ENCODE measurements at places on chromosomes 7 and 10.

DNA sequence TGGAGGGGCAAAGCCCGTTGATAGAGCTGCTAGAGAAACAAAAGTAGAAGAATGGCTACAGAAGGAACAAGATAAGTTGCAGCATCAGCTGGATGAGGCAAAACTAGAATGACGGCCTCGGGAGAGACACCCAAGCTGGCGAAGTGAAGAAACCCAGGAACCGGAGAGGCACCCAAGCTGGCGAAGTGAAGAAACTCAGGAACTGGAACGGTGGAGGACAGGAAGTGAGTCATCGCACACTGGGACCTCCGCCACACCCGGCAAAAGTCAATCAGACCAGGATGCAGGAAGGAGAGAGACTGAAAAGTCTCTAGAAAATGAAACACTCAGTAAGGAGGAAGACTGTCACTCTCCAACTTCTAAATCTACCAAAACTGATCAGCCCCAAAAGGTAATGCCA is 133.0 kb upstream of the NEBL start:
- DNase-seq: peak; percentile 91

- DNase-seq: no peak
Measured at GRCh38 chr10:102918817-102919245, 737 bp downstream of the CNNM2 start.

- DNase-seq: no peak
Measured at GRCh38 chr10:77195101-77195500, 442.5 kb downstream of the KCNMA1 start.

DNA sequence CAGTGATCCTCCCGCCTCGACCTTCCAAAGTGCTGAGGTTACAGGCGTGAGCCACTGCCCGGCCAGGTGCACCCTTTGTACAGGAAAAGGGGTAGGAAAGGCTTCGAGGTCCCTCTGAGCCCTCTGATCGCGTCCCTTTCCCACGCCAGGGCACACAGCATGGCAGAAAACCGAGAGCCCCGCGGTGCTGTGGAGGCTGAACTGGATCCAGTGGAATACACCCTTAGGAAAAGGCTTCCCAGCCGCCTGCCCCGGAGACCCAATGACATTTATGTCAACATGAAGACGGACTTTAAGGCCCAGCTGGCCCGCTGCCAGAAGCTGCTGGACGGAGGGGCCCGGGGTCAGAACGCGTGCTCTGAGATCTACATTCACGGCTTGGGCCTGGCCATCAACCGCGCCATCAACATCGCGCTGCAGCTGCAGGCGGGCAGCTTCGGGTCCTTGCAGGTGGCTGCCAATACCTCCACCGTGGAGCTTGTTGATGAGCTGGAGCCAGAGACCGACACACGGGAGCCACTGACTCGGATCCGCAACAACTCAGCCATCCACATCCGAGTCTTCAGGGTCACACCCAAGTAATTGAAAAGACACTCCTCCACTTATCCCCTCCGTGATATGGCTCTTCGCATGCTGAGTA is 871 bp downstream of the POP7 start:
- no peak for DNase-seq

- no peak for DNase-seq
Measured at GRCh38 chr10:97336942-97337831, 2.7 kb upstream of the FRAT2 start.

- DNase-seq: no peak
Measured at GRCh38 chr10:74821501-74821900, 4.9 kb upstream of the KAT6B start.

DNA sequence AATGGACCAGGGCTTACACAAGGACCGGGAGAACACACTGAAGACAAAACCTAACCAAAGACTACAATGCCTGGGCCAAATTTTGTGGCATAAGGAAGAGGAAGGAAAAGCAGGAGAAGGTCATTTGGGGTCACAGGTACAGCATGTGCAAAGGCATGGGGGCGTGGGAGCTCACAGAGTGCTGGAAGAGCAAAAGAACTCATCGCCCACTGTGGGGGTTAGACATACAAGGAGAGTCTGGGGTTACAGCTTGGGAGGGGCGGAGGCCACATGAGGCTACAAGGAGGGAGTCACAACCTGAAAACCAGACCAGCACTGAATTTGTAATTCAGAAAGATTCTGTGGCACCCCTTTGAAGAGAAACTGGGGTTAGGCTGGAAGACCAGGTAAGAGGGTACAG is 9.7 kb downstream of the PUS7 start:
- no peak for DNase-seq

DNA sequence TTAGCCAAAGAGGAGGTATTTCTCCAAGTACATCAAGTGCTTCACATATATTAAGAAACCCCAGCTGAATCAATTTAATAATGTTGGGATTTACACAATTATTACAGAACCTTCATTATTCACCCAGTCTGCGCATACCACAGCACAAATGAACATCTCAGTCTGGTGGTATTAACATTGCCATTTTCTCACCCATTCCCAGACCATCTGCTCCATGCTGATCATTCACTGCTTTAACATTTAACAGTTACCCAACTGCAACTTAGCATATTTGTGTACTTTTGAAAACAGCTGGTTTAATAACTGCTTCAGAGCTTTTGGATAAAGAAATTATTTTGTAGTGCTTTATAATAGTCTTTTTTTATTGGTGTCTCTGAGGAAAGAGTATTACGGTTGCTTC is 1072.1 kb downstream of the NXPH1 start:
- DNase-seq: no peak

DNA sequence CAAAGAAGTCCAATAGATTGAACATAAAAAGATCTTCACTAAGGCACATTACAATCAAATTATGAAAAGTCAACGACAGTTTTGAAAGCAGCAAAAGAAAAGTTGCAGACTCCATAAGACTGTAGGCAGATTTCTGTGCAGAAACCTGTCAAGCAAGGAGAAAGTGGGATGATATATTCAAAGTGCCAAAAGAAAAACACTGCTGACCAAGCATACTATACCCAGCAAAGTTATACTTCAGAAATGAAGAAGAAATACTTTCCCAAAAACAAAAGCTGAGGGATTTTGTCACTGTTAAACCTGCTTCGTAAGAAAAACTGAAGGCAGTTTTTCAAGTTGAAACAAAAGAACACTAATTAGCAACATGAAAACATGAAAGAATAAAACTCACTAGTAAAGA is 145.5 kb downstream of the ZEB1 start:
- DNase-seq: no peak

DNA sequence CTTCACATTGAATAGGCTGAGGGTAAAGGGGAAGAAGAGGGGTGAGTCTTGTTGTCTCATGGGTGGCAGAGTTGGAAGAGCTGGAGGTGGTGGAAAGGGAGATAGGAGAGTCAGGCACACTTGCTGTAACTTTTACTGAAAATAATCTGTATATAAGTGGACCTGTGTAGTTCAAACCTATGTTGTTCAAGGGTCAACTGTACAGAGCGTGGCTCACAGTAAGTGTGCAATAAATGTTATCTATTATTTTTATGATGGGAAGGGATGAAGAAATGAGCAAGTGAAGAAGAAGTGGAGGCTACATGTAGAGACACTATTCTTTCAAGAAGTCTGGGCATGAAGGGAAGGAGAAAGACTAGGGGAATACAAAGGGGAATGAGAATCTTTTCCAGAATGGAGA is 71.5 kb upstream of the FAM133B start:
- DNase-seq: no peak

DNA sequence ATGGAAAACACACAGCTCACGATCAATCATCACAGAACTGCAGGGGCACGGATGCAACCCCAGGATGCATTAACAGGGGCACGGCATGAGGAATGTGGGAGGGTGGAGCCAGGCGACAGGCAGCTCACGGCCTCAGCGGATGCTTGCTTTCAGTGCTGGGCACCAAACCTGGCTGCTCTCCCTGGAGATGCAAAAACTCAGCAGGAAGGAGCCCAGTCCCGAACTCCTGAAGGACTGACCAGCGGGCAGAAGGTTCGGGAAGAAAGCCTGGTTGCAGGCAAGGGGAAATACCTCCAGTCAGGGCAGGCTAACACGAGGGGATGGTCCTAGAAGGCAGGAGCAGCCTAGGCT is 66.8 kb downstream of the CHST15 start:
- DNase-seq: no peak

- no peak for DNase-seq
Measured at GRCh38 chr10:28094121-28094520, 95.2 kb upstream of the ODAD2 start.

- no peak for DNase-seq
Measured at GRCh38 chr7:69880840-69881239, 282.6 kb downstream of the AUTS2 start.

DNA sequence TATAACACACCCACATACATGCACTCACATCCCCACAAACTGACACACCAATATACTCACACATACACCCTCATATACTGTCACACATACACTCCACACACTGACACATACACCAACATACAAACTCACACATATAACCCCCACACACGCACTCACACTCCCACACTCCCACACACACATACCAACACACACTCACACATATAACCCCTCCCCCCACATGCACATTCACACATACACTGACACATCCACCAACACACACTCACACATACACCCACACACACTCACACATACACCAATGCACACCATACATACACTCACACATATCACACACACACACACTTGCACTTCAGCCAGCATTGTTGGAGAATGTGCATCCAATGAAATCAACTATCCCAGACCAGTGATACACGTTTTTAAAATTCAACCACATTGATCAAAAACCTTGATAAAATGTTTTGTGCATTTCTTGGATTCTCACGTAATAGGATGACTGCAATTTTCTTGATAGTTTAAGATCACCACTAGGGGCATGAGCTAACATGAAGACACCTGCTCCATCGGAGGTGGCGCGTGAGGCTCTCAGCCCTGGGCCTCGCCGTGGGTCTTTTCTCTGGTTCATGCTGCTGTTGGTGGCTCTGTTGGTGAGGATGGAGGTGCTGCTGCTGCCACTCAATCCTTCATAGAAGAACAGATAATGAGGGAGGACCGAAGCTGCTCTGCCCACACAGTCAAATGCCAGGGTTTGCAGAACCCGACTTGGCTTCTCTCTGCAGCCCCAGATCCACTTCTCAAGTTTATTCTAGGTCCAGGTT is 32.1 kb upstream of the CHST15 start:
- peak; percentile 46 for DNase-seq

DNA sequence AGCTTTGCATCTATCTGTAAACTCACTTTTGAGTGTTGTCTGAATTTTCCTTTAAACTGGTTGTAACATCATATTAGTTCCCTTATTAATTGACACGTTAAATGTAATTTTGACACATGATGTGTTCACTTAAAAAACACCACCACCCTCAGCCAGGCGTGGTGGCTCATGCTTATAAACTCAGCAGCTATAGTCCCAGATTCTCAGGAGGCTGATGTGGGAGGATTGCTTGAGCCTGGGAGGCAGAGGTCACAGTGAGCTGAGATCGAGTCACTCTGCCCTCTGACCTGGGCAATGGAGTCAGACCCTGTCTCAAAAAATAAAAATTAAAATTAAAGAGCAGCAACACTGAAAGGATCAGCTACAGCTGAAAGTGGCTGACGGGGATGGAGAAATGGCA is 60.0 kb upstream of the CYTH3 start:
- DNase-seq: no peak

DNA sequence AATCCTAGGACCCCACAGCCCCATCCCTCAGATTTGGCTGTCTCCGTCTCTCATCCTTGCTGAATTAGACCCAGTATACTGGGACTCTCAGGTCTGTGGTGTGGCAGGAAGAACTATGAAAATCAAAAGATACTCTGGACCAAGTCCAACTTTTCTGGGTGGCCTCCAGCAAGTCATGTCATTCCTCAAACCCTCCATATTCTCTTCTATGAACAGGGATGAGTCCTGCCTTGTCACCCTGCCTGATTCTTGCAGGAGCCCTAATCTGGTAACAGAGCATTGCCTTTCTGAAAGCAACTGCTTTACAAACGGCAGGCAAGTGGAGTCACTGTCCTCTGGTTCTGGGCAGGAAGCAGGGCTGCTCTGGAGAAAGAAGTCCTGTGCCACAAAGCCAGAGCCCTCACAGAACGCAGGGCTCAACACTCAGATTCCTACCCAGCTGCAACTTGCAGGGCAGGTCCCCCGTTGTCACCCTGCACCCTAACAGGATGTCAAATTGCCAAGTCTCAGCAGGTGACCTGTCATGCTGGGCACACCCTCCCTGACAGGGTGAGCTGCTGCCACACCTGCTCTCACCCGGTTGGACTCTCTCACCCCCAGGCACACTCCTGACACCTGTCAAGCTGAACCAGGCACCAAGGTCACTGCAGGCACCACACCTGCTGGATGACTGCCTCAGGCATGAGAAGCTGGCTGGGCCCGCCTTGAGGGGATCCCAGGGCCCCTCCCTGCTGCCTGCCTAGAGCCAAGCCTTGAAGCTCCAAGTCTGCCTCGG is 227.7 kb downstream of the KCNMA1 start:
- DNase-seq: no peak
